ENCODE measurements at places on chromosomes 12 and 14. TPM values are rescaled to one million over a fixed set of nuclear protein-coding genes. Genes with fewer than 3 reads are reported as not detected.

DNA sequence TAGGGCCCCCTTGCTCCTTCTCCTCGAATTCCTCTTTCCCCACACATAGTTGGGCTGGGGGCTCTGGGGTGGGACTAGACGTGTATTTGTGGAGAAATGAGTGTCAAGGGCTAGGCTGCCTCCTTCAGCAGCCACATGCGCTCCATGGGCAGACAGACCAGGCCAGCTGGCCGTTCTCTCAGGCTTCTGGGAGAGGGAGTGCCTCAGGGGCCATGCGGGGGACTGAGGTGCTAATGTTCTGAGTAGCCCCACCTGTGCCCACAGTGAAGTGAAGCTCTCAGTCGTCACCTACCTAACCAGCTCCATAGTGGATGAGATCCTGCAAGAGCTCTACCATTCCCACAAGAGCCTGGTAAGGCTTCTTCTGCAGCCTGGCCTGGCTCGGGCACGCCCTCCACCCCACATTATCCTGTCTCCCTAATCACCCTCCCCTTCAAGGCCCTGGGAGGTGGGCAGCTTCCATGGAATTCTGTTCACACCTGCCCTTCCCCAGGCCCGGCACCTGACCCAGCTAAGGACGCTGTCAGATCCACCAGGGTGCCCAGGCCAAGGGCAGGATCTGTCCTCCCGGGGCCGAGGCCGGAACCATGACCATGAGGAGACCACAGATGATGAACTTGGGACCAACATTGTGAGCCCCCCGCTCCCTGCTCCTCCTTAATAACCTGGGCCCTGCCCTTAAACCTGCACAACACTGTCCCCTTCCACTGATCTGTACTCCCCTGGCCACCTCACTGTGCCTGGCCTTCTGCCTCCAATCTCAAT, 9.0 kb upstream of the CPNE6 start:
- DNase-seq = no peak

- DNase-seq = peak; percentile 66
These were observed 3.2 kb downstream of the USP44 start for GRCh38 chr12:95548056-95548538.

SYNDIG1L gene
- 3.0 TPM for total RNA-seq

GRCh38 chr12:79086541-79087296, 222.1 kb downstream of the SYT1 start:
- DNase-seq = no peak

SOX5 gene
- total RNA-seq = 2.6 TPM

- no peak for DNase-seq
These were observed 449.3 kb downstream of the MED13L start for GRCh38 chr12:115828168-115828567.

GRCh38 chr12:75260316-75260715, 50.7 kb upstream of the KCNC2 start:
- no peak for DNase-seq

- DNase-seq = no peak
These were observed 59.8 kb upstream of the KCNA1 start for GRCh38 chr12:4849795-4850345.

TSPAN9 gene
- total RNA-seq = 29.1 TPM

PMCH gene
- total RNA-seq = not detected

IL26 gene
- not detected for total RNA-seq

RASSF9 gene
- 0.39 TPM for total RNA-seq

- no peak for DNase-seq
These were observed 44.5 kb downstream of the ASCL4 start for GRCh38 chr12:107818984-107819383.

DNA sequence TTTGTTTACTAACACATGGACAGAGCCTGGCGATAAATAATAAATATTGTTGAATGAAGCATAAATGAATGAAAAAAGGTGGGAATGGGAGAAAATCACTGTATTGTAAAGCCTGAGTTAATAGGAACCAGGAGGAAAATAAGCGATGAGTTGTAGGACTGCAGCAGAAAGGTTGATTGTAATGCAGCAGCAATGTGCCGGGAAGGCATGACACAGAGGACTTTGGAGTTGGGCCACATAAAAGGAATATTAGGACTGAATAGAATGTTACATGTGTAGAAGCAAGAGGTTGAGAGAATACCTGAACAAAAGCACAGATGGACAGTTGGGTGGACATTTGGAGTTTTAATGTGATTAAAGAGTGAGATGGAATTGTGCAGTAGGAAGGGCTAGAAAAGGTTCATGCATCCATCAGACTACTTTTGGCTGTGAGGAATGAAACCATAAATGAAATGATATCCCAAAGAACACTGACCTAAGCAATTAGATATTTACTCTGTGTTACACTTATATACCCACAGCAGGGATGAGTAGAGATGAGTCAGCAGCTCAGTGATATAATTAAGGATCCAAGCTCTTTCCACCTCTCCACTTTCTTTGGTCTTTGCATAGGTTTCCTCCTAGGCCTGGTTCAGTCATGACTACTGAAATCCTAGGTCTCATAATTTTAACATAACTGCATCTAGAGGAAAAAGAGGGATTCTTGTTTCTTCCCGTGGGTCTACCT, 55.4 kb downstream of the CCER1 start:
- DNase-seq = no peak

- no peak for DNase-seq
These were observed 39.0 kb downstream of the MNAT1 start for GRCh38 chr14:60773558-60773957.
